ENCODE measurements at places on chromosomes 7 and 10.

DNA sequence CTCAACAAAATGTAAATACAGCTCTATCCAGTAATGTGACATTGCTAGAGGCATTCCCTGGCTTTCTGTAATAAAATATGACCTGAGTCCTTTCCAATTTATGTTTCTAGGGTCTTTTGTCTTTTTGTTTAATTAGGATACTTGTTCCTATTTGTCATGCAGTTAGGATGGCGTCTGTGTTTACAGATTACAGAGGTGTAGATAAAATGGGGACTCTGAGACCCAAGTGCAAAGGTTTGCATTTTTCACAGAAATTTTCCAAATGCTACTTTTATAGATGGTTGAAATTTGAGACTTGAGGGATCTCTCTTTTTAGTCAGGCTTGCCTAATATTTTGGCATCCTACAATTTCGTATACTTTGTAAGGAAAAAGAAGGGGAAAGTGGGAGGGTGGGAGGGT lies 332.4 kb downstream of the PTEN start:
- no peak for DNase-seq

GRCh38 chr7:130079846-130080394 lies 9.6 kb downstream of the KLHDC10 start:
- DNase-seq = no peak

DNA sequence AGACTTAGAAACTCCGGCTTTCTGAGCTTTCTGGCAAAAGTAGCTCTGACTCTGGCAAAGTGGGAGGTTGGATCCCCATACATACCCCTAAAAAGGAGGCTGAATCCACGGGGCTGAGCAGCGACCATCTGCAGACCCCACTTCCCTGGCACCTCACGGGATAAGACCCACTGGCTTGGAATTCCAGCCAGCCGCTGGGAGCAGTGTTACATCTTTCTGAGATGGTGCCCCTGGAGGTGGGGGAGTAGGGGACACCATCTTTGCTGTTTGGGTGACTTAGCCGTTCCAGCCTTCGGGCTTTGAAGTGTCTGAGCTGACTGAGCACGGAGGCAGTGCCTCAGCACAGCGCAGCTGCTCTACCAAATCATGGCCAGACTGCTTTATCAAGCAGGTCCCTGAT lies 45.0 kb upstream of the GRM3 start:
- no peak for DNase-seq

DNA sequence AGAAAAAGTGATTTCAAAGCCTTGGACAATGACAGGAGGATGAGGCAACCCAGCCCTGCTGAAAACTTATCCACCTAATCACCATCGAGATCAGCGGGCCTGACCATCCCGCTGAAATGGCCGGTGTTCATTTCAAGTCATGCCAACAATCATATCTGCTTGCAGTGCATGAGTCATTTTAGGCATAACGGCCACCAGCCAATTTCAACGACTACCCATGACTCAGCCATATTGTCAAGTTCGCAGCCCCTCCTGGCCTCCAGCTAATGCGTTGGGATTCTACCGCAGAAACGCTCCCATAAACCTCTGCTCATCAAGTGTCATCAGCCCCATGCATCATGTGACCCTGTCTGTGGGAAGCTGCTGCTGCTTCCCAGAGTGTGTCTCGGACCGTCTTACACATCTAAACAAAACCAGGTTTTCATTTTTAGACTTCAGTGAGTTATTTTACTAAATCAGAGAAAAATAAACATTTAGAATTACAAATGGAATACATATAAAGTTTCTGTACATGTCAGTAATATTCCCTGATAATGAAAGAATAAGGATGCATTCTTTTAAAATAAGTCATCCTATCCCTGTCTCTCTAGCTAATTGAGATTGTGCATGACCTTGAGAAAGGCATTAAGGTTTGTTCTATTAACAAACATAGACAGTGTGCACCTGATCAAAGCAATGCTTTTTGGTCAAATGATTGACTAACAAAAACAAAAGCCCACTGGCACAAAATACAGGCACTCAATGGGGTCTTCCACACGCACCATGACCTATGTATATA lies 188.9 kb downstream of the ADAM12 start:
- DNase-seq = no peak

GRCh38 chr10:119653916-119654315 lies 2.7 kb downstream of the BAG3 start:
- DNase-seq = no peak

DNA sequence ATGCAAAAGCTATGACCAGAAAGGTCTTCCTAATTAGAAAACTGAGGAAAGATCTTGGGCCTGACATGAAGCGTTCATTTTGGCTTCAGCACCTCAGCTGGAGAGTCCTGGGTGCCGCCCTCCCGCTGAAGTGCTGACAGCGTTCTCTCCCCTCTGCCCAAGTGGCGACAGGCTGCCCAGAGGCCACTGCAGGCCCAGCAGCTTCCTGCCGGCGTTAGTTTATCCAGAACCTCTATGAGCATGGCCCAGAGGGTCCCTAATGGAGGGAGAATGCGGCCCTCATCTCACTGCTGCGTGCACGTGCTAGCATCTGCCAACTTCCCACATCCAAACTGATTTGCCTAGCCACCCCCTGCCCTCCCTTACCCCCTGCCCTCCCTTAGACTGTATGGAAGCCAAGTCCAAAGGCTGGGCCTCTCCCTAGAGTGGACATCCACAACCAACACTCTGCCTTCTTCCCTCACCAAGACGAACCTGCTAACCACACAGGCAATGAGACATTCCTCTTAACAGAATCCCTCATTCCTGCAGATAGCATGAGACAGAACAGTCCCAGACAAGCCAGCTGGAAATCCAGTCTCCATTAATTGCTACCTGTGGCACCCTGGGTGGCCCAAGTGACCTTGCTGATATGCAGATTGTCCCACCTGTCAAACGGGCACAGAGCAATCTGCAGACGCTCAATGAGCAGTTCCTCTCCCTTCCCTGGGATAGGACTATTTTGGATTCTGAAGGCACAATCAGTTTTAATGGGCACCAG lies 108.4 kb downstream of the C10orf90 start:
- no peak for DNase-seq

GRCh38 chr7:40468891-40469864 lies 334.4 kb downstream of the SUGCT start:
- DNase-seq = no peak

DNA sequence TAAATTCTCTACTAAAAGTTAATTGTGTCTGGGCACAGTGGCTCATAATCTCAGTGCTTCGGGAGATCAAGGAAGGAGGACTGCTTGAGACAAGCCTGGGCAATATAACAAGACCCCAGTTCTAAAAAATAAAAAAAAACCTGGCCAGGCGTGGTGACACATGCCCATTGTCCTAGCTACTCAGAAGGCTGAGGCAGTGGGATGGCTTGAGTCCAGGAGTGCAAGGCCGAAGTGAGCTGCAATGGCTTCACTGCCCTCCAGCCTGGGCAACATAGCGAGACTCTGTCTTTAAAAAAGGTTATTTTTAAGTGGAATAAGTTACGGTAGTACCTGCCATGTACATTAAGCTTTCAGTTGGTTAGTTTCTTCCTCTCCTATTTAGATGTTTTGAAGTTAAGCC lies 28.9 kb downstream of the CDK14 start:
- no peak for DNase-seq

GRCh38 chr10:2589196-2589595 lies 478.2 kb upstream of the PFKP start:
- DNase-seq = no peak

- DNase-seq = no peak
These were observed 226.8 kb downstream of the CDC14C start for GRCh38 chr7:49151146-49151545.

GRCh38 chr10:78921895-78922294 lies 146.9 kb upstream of the ZMIZ1 start:
- DNase-seq = no peak

DNA sequence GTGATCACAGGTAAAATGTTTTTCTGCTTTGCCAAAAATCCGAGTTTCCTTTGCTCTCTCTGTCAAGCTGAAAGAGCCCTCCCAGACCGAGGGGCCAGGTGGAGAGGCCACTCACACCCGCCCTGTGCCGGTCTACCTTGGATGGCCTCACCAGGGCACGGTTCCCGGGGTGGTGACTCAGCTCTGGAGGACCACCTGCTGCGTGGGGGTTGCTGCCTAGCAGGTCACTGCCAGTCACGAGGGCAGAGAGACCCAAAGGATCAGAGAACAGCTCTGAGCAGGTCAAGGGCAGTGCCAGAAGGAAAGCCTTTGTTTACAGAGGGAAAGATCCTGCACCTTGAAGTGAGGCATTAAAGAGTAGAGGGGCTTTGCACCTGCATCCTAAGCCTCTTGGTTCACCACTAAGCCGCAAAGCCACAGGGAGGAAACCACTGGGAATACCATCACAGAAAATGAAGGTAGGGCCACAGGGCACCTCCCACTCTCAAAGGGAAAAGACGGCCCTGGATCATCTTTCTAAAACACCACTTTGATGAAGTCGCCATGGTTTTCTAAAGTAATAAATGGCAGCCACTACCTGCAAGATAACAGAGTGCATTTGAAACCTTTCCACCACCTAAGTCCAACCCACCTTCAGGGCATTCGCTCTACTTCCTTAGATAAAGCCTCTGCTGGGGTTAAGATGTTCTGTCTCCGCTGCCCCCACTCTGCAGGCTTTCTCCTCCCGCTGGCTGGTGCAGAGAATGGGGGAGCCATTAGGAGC lies 160.3 kb upstream of the KLF14 start:
- no peak for DNase-seq

- no peak for DNase-seq
These were observed 38.8 kb downstream of the ERLIN1 start for GRCh38 chr10:100146875-100147650.

DNA sequence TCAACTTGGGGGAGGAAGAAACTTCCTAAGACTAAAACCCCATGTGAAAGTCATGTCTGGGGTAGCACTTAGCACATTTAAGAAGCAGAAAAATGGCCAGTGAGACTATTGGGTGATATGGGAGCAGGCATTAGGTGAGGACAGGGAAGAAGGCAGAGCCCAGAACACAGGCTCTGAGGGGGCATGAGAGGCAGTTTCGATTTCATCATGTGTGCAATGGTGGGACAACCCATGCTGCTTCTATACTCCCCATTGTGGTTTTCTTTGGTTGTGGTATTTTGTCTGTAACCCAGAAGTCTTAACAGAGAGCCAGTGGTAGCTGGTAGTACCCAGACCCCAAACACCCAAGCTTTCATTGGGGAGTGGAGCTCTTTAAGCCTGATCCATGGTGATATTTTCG lies 752.0 kb downstream of the GRID1 start:
- no peak for DNase-seq

GRCh38 chr10:30540276-30540675 lies 89.3 kb downstream of the LYZL2 start:
- no peak for DNase-seq

DNA sequence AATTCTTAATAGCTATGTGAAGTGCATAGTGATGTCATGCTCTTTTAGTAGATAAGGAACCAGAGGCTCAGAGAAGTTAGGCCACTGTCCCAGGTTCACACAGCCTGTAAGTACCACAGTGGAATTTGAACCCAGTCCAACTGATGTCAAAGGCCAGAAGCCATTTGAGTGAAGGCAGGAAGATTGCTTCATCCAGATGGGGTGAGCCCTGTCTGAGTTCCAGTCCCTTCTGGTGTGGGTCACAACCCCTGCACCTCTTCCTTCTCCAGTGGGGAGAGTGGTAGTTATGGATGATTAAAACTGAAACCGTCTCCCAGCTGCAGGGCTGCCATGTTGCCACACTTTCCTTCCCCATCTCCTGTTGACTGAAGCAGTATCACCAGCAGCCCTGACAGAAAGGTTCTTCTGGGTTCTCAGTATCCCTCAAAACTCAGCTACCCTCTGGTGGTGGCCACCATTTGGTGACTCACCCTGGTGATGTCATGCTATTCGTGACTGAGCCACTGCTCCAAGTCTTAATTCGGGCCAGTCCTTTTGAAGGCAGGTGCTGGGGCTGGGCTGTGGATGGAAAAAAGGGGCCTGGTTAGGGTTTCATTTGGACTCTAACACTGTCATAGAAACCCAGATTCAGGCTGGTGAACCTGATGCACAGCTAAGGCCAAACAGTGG lies 1.5 kb upstream of the C10orf95 start:
- no peak for DNase-seq

- peak; percentile 53 for DNase-seq
These were observed 240.2 kb upstream of the INHBA start for GRCh38 chr7:41943094-41943577.

GRCh38 chr10:59709395-59710125 lies at the start of gene SLC16A9:
Gene SLC16A9, minus strand, starts transcription at chr10:59709850. Its CDS starts 25,559 bp downstream, at chr10:59684291.
- no peak for DNase-seq

- no peak for DNase-seq
These were observed 295.9 kb downstream of the GATA3 start for GRCh38 chr10:8350250-8350967.

GRCh38 chr10:51659344-51659743 lies 40.1 kb downstream of the CSTF2T start:
- DNase-seq = no peak

DNA sequence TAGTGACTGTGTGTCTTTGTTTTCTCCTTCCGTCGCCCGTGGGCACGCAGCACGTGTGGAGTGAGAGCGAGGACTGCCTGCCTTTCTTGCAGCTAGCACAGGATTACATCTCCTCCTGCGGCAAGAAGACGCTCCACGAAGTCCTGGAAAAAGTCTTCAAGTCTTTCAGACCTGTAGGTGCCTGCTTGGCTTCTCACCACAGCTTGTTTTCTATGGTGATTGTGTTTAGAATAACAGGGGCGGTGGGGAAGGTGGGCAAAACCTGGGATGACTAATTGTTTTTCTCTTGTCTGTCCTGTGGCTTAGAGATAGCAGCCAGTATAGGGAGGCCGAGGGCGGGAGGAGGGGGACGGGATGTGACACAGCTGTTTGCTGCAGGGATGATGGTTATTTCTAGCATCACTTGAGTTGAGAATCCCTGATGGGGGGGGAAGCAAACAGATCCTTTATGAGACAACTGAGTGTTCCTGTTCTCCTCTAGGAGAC lies 11.4 kb downstream of the MTURN start:
- DNase-seq = no peak

- no peak for DNase-seq
These were observed 46.2 kb upstream of the ZNF107 start for GRCh38 chr7:64619705-64620104.

- DNase-seq = no peak
These were observed 145.6 kb upstream of the CALCR start for GRCh38 chr7:93720106-93720505.

DNA sequence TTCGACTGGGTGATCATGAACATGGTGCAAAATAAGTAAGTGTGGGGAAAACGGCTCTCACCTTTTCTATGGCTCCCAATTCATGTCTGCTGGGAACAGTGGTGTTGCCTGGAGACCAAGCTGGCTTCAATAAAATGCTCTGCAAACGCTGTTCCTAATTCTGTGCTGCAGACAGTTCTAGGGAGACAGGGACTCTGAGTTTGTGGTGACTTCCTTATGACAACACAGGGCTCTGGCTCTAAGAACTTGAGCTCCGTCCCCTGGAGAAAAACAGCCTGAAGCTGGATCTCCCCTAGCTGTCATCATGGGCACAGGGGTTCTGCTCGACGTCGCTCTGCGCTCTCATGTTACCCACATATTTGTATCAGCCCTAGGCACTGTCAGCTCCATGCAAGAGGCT lies 61.0 kb upstream of the INSYN2A start:
- no peak for DNase-seq

All from stimulated activated CD8-positive, alpha-beta memory T cell treated with anti-CD3 and anti-CD28 coated beads, Interleukin-15, amount 100 ng/mL, for 24 hours (primary cell).